BJ (cell line): ENCODE measurements at places on chromosomes 13 and 19.

GRCh38 chr13:39682310-39682709 lies 26.8 kb downstream of the COG6 start:
- no peak for DNase-seq

DNA sequence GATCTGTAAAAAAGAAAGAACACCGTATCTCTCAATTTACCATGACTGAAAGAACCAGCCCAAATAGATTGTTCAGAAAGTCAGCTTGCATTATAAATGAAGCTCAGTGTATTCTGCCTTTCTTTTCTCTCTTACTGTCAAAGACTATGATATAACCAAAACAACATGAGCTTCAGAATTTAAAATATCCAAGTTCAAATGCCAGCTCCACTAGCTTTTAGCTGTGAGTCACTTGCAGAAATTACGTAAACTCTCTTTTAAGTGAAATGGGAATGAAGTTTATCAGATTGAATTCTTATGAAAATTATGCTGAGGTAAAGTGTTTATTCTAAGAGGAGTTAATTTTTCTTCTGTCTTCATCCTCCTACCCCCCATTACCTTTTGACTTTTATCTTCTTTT lies 20.0 kb upstream of the POSTN start:
- DNase-seq, result peak; percentile 75

DNA sequence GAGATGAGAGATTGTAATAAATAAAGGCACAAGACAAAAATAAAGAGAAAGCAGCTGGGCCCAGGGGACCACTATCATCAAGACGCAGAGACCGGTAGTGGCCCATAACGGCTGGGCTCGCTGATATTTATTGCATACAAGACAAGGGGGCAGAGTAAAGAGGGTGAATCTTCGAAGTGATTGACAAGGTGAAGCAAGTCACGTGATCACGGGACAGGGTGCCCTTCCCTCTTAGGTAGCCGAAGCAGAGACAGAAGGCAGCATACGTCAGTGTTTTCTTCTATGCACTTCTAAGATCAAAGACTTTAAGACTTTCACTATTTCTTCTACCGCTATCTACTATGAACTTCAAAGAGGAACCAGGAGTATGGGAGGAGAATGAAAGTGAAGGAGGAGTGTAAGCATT lies 4.6 kb upstream of the PRKCG start:
- no peak for DNase-seq

- no peak for DNase-seq
These were observed 53.7 kb upstream of the UQCRFS1 start for GRCh38 chr19:29266603-29267002.
